H9 (cell line): ENCODE measurements at places on chromosomes 12 and 14.

GRCh38 chr12:2627076-2627834, 167.5 kb upstream of the FKBP4 start:
- no peak for DNase-seq

DNA sequence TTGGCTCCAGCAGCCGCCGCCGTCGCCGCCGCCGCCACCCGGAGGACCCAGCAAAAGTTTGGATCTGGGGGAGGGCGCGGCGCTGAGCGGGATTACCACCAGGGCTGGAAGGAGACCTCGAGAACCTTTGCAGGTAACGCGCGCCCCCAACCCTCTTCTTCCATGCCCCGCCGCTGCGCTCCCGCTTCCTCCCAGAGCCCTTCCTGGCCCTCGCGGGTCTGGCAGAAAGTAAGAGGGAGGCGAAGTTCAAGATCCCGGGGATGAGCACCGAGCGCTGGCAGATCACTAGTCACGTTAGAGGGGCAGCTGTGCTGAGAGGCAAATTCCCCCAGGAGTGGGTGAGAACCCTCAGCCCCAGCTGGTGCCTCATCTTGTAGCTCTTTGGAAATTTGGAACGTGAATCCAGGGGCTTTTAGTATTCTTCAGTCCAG, 3.9 kb downstream of the FLRT2 start:
- peak; percentile 53 for DNase-seq

- peak; percentile 60 for DNase-seq
Measured at GRCh38 chr12:52925717-52926595, 21.1 kb upstream of the KRT8 start.

- no peak for DNase-seq
Measured at GRCh38 chr14:20834899-20835298, 32.3 kb upstream of the RNASE1 start.

DNA sequence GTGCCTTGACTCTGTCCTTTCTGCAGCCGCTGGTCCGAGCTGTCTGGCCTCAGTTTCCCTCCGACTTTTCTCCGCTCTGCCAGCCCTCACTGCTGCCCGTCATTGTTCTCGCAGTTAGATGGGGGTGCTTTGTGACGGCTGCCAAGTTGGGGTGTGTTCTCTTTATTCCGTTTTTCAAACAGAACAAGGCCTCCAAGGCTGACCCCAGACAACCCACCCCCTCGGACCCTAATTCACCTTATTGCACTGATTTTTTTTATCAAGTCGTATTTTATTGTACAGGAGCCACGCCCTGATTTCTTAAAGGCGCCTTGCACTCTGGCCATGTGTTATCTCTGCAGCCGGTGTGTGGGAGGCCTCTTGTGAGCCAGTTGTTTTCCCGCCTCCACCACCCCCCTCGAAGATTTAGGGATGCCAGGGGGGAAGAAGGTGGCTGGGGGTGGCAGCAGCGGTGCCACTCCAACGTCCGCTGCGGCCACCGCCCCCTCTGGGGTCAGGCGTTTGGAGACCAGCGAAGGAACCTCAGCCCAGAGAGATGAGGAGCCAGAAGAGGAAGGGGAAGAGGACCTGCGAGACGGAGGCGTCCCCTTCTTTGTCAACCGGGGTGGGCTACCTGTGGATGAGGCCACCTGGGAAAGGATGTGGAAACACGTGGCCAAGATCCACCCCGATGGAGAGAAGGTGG, 1.3 kb downstream of the VASH1 start:
- DNase-seq = peak; percentile 23

DNA sequence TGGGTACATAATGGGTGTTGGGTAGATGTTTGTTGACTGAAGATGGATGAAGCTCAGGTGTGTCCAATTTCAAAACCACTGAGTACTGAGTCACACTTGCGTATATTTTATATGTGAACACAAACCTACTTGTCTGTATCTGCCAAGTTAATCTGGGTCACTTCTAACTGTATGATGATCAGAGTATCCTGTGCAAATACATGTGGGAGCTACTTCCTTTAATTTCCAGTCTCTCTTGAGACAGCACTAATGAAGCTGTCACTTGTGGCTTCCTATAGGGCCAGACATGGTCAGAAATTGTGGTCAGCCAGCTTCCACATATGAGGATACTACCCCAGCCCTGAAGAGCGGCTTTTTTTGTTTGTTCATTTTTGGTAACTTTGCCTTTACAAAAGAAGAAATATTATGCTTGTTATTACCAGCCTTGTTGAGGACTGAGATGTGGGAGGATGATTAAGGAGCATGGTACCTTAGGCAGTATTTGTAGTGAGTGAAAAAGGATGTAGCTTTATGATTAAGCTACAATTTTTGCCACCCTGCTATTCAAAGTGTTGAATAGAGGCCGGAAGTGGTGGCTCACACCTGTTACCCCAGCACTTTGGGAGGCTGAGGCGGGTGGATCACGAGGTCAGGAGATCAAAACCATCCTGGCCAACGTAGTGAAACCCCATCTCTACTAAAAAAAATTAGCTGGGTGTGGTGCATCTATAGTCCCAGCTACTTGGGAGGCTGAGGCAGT, 32.4 kb downstream of the PLXNC1 start:
- no peak for DNase-seq

DNA sequence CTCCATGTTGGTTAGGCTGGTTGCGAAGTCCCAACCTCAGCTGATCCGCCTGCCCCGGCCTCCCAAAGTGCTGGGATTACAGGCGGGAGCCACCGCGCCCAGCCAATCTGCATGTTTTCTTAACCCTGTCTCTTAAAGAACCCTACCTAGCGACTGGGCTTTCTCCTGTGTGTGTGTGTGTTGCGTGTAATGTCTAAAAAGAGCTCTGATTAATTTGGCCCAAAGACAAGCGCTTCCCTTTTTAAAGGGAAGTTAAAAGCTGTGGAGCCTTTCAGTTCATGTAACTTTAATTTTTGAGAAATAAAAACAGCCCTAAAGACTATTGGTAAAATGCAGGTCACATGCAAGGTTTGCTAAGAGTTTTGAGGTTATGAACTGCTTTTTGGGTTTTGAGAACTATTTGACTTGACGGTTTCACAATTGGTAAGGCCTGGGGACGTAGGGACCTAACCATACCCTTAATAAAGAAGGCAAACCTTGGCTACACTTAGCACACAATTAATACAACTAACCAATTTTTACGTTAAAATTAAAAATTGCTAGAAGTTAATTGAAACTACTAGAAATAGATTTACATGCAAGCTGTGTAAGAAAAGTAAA, 103.2 kb downstream of the KCNMB4 start:
- no peak for DNase-seq
